ENCODE measurements at places on chromosomes 2 and 18. TPM values are rescaled to one million over a fixed set of nuclear protein-coding genes. Genes with fewer than 3 reads are reported as not detected.

The AQP4 gene
- total RNA-seq: not detected

The YIPF4 gene
- 14.2 TPM for total RNA-seq

The SERPINB4 gene
- not detected for total RNA-seq

The PLA2R1 gene
- total RNA-seq: 22.3 TPM

All from dermis lymphatic vessel endothelial cell (primary cell).